ENCODE measurements at places on chromosomes 3 and 15.

- DNase-seq = no peak
These were observed 28.8 kb downstream of the DCP1A start for GRCh38 chr3:53318522-53318921.

- DNase-seq = no peak
These were observed 439.5 kb downstream of the PDCD6IP start for GRCh38 chr3:34237946-34238345.

DNA sequence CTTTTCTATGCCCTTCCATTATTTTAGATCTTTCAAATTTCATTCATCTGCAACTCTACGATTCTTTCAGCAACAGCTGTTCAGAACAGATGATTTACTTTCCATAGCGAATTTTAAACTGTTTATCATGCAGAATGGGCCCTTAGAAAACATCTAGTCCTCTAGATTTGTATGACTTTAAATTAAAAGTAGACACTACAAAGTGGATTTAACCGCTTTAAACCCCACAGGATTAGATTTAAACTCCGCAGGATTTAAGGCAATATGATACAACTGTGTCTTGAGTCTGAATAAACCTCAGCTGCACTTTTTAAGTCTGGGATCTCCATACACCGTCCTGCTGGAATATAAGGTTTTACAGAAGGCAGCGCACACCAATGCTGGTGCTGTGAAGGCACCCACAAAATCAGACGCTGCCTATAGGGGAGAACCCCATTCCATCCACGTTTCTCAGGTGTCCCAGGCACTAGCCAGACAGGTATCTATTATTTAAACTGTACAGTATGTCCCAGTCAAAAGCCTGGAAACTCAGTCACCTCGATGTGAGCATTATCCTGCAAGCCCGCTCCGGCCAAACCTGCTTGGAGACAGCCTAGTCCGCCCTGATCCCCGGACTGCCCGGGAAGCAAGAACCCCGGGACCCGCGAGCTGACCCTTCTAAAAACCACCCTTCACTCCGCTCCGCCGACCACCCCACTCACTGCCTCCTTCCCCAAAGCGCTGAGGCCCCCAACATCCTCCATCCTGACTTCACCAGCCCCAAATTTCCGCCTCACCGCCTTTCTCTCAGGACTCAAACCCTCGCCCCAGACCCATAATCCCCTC lies 768 bp downstream of the ANO10 start:
- DNase-seq = no peak

DNA sequence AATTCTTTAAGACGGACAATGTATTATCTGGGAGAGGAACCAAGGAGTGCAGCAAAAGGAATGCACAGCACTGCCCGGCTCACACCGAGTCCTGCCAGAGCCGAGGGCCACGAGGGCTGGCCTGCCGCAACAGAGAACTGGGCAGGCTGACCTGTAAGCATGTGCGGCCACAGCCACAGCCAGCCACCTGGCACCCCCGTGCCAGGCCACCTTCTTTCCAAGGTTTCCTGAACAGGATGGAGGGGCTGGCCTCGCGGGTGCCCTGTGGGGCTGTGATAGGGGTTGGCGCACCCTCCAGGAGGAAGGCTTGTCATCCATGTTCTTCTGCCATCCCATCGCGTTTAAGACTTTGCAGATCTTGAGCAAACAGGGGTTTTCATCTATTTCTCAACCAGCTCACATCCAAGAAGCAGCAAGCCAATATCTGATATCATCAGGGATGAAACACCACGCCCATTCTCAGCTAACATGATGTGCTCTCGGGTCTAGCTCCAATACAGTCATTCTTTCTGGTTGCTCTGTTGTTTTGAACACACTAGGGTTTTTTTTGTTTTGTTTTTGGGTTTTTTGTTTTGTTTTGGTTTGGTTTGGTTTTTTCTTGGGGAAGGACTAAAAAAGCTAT lies 10.2 kb downstream of the CA12 start:
- no peak for DNase-seq

GRCh38 chr3:159654183-159655134 lies 334.2 kb upstream of the IL12A start:
- no peak for DNase-seq

DNA sequence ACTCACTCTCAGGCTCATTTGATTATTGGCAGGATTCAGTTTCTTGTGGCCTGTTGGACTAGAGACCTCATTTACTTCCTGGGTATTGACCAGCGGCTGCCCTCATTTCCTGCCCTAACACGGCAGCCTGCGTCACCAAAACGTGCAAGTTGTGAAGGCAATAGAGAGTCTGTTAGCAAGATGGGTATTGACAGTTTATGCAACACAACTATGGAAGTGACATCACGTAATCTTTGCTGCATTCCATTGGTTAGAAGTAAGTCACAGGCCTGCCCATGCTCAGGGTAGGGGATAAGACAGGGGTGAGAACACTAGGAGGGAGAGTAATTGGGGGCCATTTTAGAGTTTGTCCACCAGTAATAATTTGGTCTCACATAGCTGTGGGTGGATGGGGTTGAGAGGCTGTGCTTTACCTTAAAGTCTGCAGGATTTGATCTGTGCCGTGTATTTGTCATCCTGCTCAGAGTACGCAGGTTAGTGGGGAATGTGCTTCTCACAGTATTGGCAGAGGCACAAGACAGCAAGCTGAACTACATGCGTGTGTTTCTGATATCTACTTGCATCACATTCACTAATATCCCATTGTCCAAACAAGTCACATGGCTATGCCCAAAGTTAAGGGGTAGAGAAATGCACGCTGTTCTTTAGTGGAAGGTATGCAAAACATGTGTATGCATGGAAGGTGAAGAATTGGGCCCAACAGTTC lies 83.3 kb downstream of the EDEM1 start:
- no peak for DNase-seq

DNA sequence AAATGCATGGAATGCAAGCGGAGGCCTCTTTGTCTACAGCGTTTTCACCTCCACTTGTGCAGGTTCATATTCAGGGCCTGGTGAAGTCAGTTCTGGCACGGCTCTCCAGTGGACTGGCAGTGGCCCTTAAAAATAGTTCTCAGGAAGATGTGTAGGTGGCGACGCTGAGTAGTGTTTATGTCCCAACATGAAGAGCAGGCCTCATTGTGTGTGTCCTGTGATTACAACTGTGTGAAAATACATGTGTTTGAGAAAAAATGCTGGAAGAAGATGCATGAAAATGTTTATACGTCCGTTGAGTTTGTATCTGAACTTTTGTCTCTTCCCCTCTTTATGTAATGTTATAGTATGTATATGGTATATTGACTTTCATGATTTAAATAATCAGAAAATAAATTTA lies 7.2 kb downstream of the LIPC start:
- DNase-seq = no peak

GRCh38 chr15:75450307-75451201 lies 936 bp downstream of the SIN3A start:
- DNase-seq = peak; percentile 95

- DNase-seq = no peak
These were observed 27.5 kb downstream of the ACAD9 start for GRCh38 chr3:128906804-128907525.

GRCh38 chr15:78938658-78939488 lies 6.0 kb downstream of the CTSH start:
- DNase-seq = no peak

DNA sequence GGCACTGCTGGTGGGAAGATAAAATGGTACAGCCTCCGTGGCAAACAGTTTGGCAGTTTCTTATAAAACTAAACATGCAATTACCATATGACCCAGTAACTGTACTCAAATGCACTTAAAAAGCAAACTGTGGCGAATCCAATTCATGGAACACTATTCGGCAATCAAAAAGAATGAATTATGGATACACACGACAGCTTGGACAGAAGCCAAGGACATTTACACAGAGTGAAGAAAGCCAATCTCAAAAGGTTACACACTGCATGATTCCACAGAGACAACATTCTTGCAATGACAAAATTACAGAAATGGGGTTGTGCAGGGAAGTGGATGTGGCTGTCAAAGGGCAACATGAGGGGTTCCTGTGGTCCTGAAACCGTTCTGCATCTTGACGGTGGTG lies 122.1 kb upstream of the IQSEC1 start:
- DNase-seq = no peak

- DNase-seq = no peak
These were observed 3.8 kb upstream of the GABPB1 start for GRCh38 chr15:50358845-50359244.

DNA sequence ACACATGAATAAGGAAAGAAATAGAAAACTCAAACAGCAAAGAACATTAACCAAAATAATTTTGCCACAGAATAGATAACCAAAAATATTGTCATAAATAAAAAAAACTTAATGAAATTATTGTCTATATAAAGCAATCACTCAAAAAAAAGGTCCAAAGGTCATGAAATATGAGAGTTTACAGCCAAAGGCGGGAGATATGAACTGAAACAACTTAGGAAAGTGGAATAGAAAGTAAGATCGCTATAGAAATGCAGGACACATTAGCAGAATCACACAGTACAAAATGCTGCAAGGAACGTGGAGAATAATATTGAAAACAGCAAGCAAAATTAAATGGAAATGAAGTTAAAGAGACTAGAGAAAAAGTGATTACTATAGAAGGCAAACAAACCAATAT lies 375.0 kb upstream of the ARHGEF26 start:
- no peak for DNase-seq

DNA sequence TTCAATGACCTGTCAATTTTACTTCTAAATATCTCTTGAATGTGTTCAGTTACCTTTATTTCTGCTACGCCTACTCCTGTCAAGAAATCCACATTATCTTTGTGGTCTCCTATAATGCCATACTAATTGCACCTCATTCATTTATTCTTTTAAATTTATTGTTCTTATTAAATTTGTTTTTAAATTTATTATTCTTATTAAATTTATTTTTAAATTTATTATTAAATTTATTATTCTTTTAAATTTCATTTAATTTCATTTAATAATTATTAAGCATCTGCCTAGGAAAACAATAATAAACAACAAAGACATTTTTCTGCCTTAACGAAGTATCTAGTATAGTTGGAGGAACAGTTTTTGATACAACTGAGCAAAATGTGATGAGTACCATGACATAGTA lies 211.7 kb downstream of the ZPLD1 start:
- no peak for DNase-seq

GRCh38 chr3:33758864-33759263 lies 39.6 kb upstream of the PDCD6IP start:
- DNase-seq = no peak

GRCh38 chr3:191770541-191770940 lies 309.6 kb downstream of the PYDC2 start:
- no peak for DNase-seq

DNA sequence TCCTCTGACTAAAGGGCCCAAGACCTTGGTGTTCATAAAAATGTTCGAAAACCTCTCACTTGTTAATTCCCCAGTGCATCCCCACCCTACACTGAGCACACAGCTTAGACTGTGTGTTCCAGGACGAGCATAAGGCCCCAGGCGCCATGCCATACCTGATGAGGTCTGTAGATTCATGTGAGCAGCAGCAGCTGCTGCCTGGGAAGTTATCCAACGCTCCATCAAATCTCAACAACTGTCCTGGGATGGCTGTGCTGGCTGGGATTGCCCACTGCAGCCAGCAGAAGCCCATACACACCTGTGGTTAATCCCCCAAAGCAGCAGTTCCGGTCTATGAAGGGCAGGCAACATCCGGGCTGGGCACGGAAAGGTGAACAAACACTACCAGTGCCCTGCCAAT lies 391.2 kb downstream of the IL20RB start:
- no peak for DNase-seq

DNA sequence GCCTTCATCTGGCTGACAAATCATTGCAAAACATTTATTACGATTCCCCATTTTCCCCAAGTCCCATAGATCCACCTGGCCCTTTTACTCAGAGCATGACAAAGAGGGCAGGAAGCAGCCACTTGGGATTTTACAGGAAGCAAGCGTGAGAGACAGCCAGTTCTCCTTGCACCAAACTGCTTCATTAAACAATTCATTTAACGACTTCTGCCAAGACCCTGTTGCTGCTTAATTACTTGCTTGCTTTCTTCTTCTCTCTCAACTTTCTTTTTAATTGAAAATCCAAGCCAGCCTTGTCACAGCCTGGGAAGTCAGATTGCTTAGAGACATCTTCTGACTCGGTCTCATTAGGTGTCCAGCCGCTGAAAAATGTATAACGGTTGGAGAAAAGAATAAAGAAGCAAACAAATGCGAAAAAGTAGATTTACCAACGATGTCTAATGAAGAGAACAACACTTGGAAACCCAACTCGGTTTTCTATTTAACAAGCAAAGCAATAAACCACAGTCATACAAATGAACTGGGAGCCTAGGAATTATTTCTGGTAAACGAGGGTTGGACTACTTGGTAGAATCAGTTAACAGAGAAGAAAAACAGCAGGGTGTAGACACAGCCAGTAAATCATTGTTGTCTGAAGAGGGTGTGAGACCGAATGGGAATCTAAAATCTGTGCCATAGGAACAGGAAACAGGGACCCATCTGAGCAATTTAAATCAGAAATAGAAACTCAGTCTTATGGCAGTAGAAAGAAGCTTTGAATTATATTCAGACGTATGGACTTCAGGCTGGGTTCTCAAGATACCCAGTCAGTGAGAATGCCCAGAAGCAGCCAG lies 298.3 kb downstream of the LRRC3B start:
- no peak for DNase-seq

DNA sequence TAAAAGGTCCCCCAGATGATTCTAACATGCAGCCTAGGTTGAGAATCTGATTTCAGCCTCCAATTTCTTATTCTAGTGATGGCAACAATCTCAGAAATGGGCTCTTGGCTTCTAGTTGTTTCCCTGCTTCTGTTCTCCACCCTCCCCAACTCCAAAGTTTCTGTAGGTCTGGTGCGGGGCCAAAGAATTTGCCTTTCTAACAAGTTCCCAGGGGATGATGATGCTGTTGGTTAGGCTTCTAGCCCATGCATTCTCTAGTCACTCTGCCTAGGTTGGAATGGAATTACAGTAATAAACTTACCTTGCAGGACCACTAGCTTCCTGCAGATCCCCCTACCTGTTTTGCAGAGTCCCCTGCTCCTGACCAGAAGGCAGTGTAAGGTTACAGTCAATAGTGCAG lies 103.2 kb upstream of the PPP2R3A start:
- no peak for DNase-seq

DNA sequence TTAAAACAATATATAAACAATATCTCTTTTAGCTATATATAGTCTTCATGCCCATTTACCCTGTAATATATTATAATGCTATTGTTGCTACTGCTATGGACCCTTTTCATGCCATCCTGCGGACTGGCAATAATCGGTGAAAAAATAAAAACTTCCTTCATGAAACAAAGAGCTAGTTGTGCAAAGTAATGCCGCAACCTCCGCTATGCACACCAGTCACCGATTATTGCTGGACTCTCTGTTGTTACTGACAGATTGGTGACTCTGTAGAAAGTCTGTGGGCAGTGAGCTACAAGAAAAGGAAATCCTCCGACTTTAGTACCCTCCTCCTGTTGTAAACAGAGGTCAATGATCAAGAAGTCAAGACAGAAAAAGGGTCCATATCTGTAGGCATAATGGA lies 17.9 kb upstream of the ICE2 start:
- no peak for DNase-seq

DNA sequence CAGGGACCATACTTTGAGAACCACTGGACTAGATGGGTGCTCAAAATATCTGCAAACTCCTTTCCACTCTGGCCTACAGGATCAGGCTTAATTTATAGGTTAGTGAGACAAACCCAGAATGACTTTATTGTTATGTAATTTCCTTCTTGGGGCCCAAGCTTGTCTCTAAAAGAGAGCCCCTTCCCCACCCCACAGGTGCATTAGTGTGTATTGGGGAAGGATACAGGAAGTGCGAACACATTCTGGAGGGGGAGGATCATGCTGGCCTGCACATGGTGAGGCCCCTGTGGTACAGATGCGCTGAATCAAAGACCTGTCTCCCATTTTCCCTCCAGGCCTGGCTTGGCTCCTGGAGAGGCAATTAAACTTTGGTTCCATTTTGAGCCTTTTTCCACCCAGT lies 273.0 kb upstream of the LRTM1 start:
- no peak for DNase-seq

Data from activated T-helper 9 cell treated with anti-CD3 and anti-CD28 coated beads, Interleukin-2, amount 50 U/mL, for 16 hours (primary cell).